Endothelial cell of umbilical vein (primary cell): ENCODE measurements at places on chromosomes 1 and 21. TPM values are rescaled to one million over a fixed set of nuclear protein-coding genes. Genes with fewer than 3 reads are reported as not detected.

The TNNI3K gene
- not detected in 2 replicates for total RNA-seq

The SLAMF9 gene
- not detected in 2 replicates for total RNA-seq

The RPTN gene
- total RNA-seq, result not detected in 2 replicates

The LHX4 gene
- total RNA-seq, result not detected in 2 replicates

DNA sequence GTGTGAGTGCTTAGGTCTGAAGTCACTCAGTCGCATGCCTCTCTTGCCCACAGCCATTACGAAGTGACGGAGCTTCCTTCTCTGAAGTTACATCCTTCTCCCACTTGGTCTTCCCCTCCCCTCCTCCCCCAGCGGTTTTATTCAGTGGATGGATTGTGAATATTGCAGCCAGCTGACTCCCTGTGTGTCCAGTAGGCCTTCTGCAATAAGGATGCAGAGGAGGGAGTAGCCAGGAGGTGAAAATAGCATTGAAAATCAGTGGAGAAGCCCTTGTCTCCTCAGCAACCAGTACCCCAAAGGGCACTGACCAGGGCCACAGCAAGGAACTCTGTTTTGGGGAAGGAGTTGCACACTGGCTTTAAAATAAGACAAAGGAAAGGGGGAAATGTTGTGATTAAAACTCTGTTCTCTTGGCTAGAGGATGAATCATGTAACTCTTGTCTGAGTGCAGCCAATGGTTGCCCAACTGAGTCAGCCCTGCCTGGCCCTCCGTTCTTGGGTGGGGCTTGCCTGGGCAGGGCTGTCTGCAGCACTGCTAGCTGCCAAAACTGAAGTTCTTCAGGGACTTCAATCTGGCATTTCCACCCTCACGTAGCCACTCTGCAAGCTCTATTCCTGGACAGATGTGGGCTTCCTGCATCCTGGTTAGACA is 4.3 kb downstream of the S100A10 start:
- peaks cover 58% of the 10 kb centered on the region for H3K4me1 ChIP-seq
- DNase-seq, result peak; percentile 72
- no peaks in the 10 kb centered on the region for H3K27me3 ChIP-seq

GRCh38 chr1:159915571-159916241 is 9.6 kb downstream of the TAGLN2 start:
- H3K27me3 ChIP-seq, result no peaks in the 10 kb centered on the region
- H3K4me3 ChIP-seq, result no peak overlapping the region
- peak overlapping the region; percentile 91 for H3K27ac ChIP-seq
- DNase-seq, result peak; percentile 13

GRCh38 chr21:16345757-16346156 is 616.0 kb downstream of the USP25 start:
- no peaks in the 10 kb centered on the region for H3K27me3 ChIP-seq
- no peaks in the 10 kb centered on the region for H3K4me1 ChIP-seq
- H3K4me3 ChIP-seq, result no peak overlapping the region

DNA sequence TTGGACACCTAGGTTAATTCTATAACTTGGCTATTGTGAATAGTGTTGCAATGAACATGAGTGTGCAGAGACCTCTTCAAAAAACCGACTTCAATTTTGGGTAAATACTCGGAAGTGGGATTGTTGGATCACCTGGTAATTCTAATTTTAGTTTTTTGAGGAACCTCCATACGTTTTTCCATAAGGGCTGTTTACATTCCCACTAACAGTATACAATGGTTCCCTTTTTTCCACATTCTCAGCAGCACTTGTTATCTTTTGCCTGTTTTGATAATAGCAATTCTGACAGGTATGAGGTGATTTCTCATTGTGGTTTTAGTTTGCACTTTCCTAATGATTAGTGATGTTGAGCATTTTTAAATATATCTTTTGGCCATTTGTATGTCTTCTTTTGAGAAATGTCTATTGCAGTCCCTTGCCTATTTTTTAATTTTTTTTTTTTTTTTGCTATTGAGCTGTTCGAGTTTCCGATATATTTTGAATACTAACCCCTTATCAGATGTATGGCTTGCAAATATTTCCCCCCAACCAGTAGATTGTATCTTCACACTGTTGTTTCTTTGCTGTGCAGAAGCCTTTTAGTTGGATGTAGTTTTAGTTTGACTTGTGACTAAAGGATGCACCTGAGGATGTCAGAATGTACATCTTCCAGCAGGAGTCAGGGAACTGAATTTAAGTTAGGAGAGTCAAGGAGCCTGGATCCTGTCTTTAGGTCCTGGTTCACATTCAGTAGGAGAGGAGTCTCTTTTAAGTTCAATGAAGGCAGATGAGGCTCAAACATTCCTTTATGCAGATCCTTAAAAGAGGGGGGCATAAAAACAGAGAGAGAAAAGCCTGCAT is 120.0 kb downstream of the S1PR1 start:
- no peak overlapping the region for H3K4me3 ChIP-seq
- H3K4me1 ChIP-seq, result no peaks in the 10 kb centered on the region
- DNase-seq, result no peak
- H3K36me3 ChIP-seq, result no peaks in the 10 kb centered on the region
- no peak overlapping the region for H3K27ac ChIP-seq

GRCh38 chr1:120178799-120179756 is 2.8 kb upstream of the SEC22B start:
- peak; percentile 50 for DNase-seq
- H3K4me3 ChIP-seq, result no peak overlapping the region
- no peaks in the 10 kb centered on the region for H3K27me3 ChIP-seq
- peak overlapping the region; percentile 67 for H3K27ac ChIP-seq
- peaks cover 9% of the 10 kb centered on the region for H3K4me1 ChIP-seq

DNA sequence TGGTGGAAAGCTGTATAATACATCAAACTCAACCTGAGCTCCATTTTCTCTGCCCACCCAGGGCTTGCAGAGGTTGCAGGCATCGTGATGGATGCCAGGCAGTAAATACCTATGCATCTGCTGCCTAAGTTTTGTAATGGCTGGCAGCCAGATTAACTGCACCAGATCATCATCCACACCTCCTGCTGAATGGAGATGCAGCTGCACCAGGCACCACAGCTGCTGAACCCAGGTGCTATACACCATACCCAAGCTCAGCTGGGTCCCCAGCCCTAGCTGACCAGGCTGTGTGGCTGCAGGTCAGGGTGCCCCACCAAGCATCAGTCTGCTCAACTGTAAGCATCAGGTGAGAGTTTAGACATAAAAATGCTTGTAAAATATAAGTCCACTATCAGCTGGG is 6.7 kb upstream of the SNAPIN start:
- H3K36me3 ChIP-seq, result no peaks in the 10 kb centered on the region
- no peak for DNase-seq
- peaks cover 8% of the 10 kb centered on the region for H3K4me1 ChIP-seq
- no peak overlapping the region for H3K27ac ChIP-seq
- H3K4me3 ChIP-seq, result no peak overlapping the region

DNA sequence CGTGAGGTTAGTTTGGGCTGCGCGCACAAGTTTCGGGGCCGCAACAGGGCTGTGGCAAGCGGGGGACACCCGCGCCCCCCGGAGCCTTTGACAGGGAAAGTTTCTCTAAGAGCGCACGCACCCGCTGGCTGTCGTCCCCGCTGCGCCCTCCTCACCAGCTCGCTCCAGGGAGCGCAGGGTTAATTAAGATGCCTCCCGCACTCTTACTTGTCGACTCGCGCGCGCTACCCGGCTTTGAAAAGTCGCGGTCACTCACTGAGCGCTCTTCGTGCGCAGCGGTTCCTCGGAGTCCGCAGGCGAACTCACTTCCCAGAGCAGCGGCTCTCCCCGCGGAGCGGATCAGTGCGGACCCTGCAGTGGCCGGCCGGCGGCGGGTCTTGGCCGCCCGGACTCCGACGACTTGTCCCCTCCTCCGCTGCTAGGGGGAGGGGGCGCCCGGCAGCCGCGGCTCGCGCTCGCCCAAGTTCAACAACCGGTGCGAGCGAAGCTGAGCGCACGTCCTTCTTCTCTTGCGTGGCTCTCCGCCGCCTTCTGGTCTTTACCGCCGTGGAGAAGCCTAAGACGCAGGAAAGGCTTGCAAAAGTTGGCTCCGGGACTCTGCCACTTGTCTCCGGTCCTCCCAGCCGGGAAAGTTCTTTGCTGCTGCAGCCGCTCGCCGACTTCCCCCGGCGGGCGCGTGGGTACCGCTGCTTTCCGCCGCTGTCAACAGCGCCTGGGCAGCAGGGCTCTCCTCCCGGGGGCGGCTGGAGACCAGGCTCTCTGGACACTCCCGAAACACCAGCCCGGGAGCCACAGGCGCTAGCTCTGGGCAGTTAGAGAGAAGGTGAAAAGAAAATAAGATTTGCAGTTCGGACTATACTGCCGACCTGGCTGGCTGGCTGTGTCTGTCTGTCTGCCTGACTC is 506 bp downstream of the JUN start:
- H3K36me3 ChIP-seq, result no peaks in the 10 kb centered on the region
- peak; percentile 63 for DNase-seq
- H3K4me3 ChIP-seq, result peak overlapping the region; percentile 52
- peaks cover 30% of the 10 kb centered on the region for H3K4me1 ChIP-seq

GRCh38 chr1:67983867-67984266 is 66.6 kb downstream of the DIRAS3 start:
- no peak overlapping the region for H3K4me3 ChIP-seq
- no peaks in the 10 kb centered on the region for H3K27me3 ChIP-seq
- no peak overlapping the region for H3K27ac ChIP-seq
- H3K4me1 ChIP-seq, result peaks cover 2% of the 10 kb centered on the region

DNA sequence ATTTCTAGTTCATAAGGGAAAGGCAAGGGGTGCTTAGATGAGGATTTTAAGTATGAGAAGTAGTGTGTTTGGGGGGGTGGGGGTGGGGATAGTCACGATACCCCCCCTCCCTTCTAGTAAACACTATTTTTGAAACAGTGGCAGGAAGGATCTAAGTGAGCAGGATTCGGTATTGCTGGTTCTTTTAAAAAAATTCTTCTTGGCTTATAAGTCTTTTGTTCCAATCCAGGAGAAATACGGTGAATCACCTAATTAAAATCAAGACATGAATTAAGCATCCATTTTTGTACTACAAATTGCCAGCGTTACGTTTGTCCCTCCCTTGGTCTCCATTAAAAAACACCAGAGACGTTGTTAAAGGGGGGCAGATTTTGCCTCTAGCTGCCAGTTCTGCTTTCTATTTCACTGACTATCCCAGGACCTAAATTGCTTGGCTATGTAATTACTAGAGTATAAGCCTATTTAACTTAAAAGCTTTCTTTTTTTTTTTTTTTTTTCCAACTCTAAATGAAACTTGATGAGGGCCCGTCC is 911 bp downstream of the LMO4 start:
- DNase-seq, result peak; percentile 54
- peak overlapping the region; percentile 39 for H3K27ac ChIP-seq
- H3K27me3 ChIP-seq, result no peaks in the 10 kb centered on the region
- peak overlapping the region; percentile 95 for H3K4me3 ChIP-seq
- peaks cover 17% of the 10 kb centered on the region for H3K4me1 ChIP-seq

- no peak overlapping the region for H3K27ac ChIP-seq
- peaks cover 18% of the 10 kb centered on the region for H3K36me3 ChIP-seq
- no peak for DNase-seq
- no peak overlapping the region for H3K4me3 ChIP-seq
- H3K4me1 ChIP-seq, result peaks cover 25% of the 10 kb centered on the region
- no peaks in the 10 kb centered on the region for H3K27me3 ChIP-seq
These were observed 70.8 kb downstream of the PLPP3 start for GRCh38 chr1:56508523-56508983.

GRCh38 chr1:151831605-151832004 is at the start of gene RORC:
RORC (minus strand) TSS chr1:151831802; CDS start chr1:151831764, 38 bp downstream.
- H3K4me3 ChIP-seq, result no peak within 1 kb of the TSS
- DNase-seq, result no peak
- H3K27me3 ChIP-seq, result no peaks in the 10 kb centered on the region
- H3K4me1 ChIP-seq, result peaks cover 11% of the 10 kb centered on the region

DNA sequence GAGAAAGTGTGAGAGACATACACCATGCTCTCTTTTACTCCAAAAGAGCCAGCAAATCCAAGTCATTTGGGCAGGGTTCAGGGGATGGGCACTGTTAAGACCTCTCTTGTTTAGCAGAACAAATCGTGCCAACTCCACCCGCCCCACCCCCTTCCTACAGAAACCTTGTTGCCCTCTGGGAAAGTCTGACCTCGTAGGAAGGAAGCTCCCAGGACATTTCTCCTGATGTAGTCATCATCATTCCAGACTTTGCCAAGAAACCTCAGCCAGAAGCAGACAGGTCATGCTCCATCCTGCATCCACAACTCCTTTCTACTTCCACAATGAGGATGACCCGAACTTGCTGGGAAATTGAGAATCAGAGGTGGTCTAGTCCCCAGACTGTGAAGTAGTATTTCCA is 57.7 kb downstream of the UBE2T start:
- peak overlapping the region; percentile 45 for H3K27ac ChIP-seq
- no peaks in the 10 kb centered on the region for H3K36me3 ChIP-seq
- peaks cover 80% of the 10 kb centered on the region for H3K4me1 ChIP-seq
- H3K4me3 ChIP-seq, result no peak overlapping the region
- DNase-seq, result peak; percentile 44

DNA sequence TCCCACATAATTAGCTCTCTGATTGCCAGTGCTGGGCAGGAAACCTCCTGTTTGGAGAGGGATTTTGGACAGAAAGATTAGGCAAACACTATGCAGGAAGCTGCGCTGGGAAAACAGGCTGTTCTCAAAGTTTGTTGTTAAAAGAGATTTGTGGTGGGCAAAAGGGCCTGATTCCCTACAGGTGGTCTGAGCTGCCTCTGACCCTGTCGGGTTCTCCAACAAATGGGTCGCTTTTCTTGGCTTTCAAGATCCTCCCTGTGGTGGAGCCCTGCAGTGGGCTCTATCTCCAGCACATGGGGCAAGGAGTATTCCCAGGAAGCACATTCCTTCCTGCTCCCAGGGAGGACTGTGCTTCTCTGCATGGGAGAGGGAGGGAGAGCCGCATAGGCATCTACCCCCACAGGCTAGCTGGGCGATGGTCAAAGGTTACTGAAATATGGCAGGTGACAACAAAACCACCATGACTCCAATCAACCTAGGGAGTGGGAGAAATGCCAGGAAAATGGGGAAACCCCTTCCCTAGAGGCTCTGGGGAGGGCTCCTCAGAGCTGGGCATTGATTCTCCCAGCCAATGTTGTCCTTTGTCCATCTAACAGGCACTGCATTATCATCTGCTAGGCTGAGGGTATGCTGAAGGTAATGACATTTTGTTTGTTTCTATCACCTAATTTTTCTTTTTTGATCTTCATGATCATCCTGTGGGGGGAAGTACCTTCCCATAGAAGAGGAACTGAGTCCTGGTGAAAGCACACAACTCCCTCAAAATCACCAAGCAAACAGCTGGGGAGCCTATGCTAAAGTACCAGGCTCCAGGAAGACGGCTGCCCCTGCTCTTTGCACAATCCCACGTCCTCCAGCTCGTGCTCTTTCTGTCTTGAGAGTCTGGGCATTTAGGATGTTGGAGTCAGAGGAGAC is 85.3 kb downstream of the PLXNA2 start:
- peak overlapping the region; percentile 27 for H3K27ac ChIP-seq
- H3K4me3 ChIP-seq, result no peak overlapping the region
- peaks cover 11% of the 10 kb centered on the region for H3K36me3 ChIP-seq
